ENCODE measurements at places on chromosomes 13 and 19.
A peak's percentile ranks its signal among the peaks of the same experiment; 100 is the strongest.

DNA sequence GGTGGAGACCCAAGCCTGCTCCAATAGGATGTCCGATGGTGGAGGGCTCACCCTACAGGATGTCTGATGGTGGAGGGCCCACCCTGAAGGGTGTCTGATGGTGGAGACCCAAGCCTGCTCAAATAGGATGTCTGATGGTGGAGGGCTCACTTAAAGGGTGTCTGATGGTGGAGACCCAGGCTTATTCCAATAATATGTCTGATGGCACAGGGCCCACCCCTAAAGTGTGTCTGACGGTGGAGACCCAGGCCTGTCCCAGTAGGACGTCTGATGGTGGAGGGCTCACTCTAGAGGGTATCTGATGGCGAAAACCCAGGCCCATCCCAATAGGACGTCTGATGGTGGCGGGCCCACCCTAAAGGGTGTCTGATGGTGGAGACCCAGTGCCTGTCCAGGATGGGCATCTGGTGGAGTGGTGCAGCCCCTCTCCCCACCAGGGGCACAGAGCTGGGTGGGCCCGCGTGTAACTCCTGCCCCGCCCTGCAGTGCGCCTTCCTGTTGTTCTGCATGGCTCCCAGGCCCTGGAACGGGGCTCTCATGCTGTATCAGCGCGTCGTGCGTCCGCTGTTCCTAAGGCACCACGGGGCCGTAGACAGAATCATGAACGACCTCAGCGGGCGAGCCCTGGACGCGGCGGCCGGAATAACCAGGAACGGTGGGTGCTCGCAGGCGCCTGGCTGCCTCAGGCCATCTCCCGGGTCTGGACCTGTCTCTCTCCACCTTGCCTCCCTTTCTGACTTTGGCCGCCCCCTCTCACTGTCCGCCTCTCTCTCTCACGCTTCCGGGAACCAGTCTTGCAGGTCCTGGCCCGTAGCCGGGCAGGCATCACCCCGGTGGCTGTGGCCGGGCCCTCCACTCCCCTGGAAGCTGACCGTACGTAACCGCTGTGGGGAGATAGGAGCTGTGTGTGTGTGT, 5.1 kb downstream of the REEP6 start:
- DNase-seq = no peak

GRCh38 chr19:5557691-5558090, 10.1 kb downstream of the TINCR start:
- DNase-seq = no peak

- DNase-seq = no peak
Measured at GRCh38 chr13:31773538-31773937, 34.2 kb downstream of the RXFP2 start.

DNA sequence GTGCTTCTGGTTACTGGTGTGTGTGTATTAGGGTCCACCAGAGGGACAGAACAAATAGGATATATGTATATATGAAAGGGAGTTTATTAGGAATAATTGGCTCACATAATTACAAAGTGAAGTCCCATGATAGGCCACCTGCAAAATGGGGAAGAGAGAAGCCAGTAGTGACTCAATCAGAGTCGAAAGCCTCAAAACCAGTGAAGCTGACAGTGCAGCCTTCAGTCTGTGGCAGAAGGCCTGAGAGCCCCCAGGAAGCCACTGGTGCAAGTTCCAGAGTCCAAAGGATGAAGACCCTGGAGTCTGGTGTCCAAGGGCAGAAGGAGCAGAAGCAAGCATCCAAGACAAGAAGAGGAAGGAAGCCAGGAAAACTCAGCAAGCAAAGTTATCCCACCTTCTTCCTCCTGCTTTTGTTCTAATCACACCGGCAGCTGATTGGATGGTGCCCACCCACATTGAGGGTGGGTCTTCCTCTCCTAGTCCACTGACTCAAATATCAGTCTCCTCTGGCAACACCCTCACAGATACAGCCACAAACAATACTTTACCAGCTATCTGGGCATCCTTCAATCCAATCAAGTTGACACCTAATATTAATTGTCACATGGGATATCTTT, 21.7 kb upstream of the SCEL start:
- DNase-seq = no peak

GRCh38 chr19:48480558-48481500, 11.7 kb downstream of the CYTH2 start:
- peak; percentile 80 for DNase-seq

DNA sequence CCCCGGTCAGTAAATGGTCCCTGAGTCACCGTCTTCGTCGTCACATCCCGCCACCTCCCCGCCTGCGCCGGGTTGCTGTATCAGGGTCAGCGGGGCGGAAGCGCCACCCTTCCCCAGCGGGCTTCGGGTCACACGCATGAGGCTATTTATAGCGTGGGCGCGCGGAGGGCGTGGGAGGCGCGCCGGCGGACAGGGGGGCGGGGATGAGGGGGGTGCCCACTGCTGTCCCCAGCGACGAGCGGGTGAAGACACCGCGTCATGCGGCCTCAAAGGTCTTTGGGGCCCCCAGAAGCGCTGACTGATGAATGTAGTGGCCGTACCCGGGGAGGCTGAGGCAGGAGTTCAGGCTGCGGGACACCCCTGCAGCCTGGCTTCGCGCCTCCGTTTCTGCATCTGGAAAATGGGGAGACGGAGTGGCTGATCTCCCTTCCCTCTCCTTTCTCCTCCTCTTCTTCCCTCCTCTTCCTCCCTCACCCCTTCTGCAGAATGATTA, 7.9 kb downstream of the UNC13A start:
- DNase-seq = peak; percentile 68

DNA sequence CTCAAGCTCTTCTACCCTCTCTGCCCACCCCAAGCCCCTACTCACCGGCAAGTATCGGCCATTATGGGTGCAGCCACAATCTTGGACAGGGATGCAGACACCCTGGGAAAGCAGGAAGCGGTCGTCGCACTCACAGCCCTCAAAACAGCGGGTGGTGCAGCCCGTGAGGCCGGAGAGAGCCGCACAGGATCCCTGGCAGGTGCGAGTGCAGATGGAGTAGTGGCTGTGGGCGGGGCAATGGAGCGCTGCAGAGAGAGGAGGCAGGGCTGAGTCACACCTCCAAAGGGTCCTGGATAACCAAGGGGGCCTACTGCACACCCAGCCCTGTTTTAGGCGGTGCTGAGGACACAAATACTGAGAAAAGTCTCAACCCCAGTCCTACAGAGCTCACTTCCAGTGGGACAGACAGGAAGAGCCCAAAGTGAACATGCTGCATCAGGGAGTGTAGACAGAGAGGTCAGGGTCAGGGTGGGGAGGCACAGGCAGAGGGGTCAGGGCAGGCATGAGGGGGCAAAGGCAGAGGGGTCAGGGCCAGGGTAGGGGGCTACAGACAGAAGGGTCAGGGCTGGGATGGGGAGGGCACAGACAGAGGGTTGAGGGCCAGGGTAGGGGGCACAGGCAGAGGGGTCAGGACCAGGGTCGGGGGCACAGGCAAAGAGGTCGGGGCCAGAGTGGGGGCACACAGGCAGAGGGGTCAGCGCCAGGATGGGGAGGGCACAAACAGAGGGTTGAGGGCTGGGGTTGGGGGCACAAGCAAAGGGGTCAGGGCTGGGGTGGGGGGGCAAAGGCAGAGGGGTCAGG, 24.2 kb upstream of the FBL start:
- no peak for DNase-seq

- no peak for DNase-seq
Measured at GRCh38 chr13:22152751-22153150, 481.9 kb downstream of the FGF9 start.

DNA sequence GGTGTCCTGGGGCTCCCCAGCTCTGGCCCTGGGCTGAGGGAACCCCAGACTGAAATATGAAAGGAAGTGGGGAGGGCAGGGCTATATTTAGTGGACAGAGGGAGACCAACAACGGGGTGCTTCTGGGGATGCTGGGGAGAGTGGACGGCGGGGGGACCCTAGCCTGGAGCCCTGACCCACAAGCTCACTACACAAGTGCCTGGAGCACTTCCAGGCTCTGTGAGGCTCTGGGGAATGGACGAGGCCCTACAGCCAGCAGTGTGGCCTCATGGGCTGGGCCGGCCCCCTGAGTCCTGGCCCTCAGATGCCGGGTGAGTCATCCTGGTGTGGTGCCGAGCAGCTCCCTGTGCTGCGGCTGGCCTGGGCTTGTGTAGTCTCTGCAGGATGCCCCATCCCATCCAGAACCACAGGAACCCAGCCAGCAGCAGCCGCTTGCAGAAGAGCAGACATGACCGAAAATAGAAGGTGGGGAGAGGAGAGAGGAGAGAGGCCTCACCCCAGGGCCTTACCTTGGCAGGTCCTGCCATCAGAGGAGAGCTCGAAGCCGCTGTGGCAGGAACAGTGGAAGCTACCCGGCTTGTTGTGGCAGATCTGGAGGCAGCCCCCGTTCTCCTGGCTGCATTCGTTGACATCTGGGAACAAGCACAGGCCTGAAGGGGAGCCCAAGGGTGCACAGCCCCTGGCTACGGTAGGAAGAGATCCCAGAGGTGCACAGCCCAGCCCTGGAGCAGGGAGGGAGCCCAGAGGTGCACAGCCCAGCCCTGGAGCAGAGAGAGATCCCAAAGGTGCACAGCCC, 26.1 kb downstream of the GAS6 start:
- no peak for DNase-seq

DNA sequence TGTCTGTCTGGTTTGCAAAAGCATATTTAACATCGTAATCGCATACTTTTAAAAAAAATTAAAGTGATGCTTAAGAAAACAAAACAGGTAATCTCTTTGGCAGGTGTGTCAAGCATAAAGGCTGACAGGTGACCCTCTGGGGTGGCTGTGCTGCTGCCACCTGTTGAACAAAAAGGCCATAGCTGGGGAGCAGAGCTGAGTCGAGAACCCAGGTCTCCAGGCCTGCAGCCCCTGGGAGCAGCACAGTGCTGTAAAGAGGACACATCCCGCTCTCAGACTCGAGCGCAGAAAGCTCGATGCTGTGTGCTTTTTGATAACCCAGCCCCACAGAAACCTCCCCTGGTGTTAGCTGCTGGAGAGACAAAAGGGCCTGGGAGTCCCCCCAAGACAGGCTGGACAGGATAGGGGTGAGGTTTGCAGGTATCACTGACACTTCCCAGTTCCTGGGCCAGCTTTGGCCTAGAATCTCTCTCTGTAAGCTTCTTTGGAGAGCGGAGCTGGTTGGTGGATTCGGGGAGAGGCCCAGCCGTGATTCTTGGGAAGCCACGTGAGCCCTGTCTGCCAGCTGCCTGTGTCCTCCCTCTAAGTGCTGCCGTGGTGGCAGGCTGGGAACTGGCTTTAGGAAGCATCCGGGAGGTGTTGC, 66.9 kb downstream of the C13orf42 start:
- no peak for DNase-seq

DNA sequence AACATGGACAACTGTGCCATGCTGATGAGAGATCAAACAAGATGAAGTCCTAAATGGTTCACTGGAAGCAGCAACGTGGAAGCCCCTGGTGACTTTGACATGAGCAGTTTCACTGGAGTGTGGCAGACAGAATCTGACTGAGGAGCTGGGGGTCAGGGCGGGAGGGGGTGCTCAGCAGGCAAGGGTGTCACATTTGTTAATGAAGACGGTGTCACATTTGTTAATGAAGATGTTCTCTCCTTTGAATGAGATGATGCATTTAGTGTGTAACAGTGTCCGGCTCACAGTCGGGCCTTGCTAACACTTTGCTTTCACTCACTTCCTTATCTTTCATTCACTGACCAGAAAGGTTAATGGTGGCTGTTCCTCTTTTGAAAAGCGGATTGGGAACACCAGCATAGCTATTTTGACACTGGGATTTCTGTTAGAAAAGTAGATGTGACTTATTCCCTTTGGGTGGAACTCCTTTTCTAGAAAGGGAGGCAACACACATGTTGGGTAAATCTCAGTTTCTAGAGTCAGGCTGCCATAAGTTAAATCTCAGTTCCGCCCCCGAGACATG, 693.7 kb downstream of the UQCRFS1 start:
- no peak for DNase-seq

DNA sequence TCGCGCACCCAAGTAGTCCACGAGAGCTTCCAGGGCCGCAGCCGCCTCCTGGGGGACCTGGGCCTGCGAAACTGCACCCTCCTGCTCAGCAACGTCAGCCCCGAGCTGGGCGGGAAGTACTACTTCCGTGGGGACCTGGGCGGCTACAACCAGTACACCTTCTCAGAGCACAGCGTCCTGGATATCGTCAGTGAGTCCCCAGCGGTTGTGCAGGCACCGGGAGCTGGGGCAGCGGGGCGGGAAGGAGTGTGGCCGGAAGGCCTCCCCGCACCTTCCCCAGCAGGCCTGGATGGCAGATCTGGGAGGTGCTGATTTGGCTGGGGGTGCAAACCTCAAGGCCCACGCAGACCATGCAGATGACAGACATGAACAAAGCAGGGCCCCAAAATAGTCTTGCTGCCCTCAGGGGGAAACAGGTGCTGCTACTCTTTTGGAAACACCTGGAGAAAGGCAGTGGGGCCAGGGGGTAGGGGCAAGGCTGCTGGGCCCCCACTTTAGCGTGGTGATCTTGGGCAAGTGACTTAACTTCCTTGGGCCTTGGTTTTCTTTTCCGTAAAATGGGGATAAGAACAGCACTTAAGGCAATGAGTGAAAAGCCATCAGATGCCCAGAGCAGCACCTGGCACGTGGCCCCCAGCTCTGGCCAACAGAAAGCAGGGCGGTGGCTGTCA, 4.0 kb downstream of the MAG start:
- peak; percentile 62 for DNase-seq

DNA sequence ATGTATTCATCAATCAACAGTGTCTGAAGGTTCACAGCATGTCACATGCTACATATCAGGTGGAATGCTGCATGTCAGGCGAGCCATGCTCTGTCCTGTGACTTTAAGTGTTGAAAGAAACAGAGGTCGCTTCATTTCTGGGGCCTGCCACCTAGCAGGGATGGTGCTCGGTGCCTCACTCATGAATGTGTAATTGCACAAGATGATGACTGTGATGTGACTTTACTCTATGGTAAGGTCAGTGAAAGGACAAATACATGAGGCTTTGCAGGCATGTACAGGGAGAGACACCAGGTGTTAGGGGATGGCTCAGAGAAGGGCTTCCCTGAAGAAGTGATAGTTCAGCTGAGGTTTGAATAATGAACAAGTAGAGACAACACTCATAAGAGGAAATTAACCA, 66.7 kb downstream of the FRY start:
- no peak for DNase-seq

GRCh38 chr13:97758317-97758716, 195.2 kb upstream of the IPO5 start:
- no peak for DNase-seq

GRCh38 chr19:19487077-19487949, 28.0 kb downstream of the TSSK6 start:
- no peak for DNase-seq

DNA sequence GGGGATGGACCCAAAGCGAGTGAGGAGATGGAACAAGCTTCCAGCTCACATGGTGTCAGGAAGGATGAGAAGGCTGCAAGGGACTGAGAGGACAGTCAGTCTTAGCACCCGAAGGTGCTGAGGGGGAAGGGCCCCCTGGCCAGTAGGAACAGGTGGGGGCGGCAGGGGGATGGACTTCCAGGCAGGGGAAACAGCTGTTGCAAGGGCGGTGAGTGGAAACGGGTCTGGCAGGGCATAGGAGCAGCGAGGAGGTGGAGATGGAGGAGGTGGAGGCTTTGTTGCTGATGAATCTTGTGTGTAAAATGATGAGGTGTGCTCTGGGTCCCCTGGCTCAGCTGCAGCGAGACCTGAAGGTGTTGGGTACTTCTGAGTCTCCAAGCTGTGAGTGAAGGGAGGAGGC, 1.2 kb downstream of the MAP1S start:
- DNase-seq = no peak

All from activated naive CD4-positive, alpha-beta T cell treated with anti-CD3 and anti-CD28 coated beads, Interleukin-2, amount 10 ng/mL, durations not matched to agents 7 days and 5 days (primary cell).